ENCODE measurements at places on chromosomes 6 and 20.

DNA sequence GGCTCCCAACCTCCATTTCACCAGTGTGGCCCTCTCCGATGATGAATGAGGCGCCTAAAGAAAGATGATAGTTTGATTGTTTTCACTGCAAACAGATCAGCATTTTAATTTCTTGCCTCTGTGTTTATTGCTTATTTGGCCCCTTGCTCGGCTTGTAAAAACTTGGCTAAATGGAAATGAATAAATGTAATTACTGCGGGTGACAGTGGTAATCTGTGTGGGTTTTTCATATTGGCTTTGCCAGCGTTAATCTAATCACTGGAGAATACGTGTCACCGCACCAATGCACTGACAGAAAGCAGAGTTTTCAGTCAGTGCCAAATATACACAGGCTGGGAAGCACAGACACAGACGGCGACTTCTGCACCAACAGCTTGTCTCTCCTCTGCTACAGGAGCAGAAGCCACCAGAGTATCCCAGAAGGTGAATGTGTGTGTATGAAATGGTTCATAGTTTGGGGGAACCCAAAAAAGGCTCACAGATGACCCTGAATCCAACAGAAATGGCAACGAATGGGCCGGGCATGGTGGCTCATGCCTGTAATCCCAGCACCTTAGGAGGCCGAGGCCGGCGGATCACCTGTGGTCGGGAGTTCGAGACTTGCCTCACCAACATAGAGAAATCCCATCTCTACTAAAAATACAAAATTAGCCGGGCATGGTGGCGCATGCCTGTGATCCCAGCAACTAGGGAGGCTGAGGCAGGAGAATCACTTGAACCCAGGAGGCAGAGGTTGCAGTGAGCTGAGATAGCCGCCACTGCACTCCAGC is 534.0 kb downstream of the PKHD1 start:
- DNase-seq = no peak

GRCh38 chr6:148493424-148493823 is 150.8 kb downstream of the SASH1 start:
- no peak for DNase-seq

- DNase-seq = no peak
Observed at GRCh38 chr6:251920-252319, 40.4 kb upstream of the DUSP22 start.

DNA sequence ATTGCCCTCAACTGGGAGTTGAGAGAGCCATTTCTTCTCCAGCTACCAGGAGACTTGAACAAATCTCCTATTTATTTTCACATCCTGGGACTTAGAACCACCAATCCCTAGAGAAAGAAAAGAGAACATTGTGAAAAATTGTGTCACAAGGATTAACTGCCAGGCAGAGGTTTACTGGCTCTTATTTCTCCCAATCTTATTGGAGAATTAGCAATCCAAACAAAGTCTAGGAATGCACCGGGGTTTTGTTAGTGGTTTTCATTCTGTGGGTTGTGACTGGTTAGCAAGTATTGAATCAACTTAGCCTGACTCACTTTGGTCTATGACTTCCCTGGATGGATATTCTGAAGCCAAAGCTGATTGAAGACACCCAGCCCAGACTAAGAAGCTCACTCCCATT is 21.2 kb upstream of the ENPP5 start:
- no peak for DNase-seq

DNA sequence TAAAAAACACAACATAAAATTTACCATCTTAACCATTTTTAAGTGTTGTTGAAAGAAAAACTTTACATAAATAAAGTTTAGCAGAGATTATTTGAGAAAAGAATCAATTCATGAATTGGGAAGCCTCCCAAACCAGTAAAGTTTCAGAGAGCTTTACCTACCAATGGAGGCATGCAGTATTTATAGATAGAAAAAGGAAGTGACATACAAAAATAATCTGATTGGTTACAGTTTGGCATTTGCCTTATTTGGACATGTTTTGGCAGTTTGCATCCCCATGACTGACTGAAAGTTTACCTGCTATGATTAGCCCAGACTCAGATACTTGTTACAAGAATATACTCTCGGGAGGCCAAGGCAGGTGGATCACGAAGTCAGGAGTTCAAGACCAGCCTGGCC is 3.7 kb upstream of the CMTR1 start:
- DNase-seq = no peak

GRCh38 chr6:166097914-166098522 is 69.6 kb downstream of the TBXT start:
- no peak for DNase-seq

DNA sequence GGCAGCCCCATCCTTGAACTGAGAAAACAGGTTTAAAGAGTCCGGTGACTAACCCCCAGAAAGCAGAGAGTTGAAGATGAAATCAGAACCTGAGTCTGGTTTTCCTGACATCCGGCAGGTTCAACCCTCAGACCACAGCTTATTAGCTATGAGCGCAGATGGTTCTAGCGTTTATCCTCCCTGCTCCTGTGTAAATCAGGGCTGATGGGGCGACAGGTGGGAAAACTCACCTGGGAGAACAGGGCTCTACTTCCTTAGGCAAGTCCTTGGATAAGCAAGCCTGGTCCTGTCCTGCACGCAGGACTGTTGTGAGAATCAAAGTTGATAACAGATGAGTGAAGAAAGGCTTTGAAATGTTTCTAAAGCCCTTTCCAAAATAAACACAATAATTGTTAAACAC is 31.4 kb downstream of the GHRH start:
- DNase-seq = no peak

- no peak for DNase-seq
Observed at GRCh38 chr6:138849791-138850190, 53.9 kb downstream of the ECT2L start.

DNA sequence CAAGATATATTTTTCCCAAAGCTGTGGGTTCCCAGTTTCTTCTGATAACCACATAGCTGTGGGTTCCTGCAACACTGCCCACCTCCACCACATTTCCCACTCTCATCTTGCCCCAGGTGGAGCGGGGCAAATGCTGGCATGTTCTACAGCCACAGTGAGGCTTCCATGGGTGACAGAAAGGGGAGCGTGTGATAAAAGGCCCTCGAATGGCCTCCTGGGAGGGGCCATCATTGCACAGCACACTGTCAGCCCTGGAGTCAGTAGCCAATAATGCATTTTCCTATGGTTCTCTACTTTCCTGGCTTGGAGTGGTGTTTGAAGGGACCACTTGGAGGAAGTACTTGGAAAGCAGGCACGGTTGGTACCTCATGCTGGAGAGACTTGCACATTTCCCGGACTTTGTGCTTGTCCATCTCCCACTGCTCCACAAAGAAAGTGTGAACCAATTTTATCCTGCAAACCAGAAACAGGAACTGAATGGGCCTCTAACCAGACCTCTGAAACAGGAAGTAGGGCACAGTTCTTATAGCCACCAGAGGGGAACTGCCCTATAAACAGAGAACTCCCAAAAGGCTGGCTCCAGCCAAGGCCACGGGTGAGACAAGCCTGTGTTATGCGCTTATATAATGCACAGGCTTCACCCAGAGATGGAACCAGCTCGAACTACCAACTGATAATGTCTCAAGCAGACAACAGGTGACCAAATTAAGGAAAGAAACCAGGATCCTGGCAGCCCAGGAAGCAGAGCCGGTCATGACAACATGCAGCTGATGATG is 8.6 kb downstream of the MAP3K5 start:
- DNase-seq = no peak

DNA sequence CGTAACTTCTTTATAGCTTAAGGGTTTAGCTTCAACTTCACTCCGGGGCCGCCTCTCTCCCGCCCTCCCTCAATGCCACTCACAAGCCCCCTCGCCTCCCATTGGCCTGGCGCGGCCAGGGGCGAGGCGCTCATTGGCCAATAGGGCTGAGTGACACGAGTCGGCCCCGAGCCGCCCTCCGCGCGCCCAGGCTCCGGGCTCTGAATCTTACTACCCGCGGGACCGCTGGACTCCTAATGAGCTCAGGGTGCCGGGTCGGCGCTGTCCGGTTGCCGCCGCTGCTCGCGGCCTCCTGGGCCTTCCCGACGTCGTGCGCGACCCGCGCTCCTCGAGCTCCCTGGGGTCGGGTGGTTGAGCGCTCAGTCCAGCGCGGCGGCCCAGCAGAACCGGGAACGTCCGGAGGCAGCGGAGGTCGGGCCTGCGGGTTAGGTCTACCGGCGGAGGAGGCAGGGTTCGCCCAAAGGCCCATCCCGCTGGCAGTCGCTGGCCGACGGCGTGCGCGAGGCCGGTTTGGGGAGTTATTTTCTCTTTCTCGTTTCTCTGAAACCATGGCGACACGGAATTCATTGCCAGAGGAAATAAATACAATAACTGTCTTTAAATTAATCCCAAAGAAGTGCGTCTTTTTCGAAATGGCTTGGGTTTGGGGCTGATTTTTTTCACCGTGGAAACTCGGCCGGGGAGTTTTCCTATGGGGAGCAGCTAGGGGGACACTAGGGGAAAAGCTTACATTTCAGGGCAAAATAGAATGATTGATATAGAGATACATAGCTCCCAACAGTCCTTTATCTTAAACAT is at the start of gene SIM1:
Gene SIM1 (minus strand): TSS at position 19 of the 798 bp plus-strand sequence. CDS start 1,453 bp downstream, outside the sequence.
- no peak for DNase-seq

GRCh38 chr6:156164701-156165452 is 612.3 kb upstream of the ARID1B start:
- no peak for DNase-seq

DNA sequence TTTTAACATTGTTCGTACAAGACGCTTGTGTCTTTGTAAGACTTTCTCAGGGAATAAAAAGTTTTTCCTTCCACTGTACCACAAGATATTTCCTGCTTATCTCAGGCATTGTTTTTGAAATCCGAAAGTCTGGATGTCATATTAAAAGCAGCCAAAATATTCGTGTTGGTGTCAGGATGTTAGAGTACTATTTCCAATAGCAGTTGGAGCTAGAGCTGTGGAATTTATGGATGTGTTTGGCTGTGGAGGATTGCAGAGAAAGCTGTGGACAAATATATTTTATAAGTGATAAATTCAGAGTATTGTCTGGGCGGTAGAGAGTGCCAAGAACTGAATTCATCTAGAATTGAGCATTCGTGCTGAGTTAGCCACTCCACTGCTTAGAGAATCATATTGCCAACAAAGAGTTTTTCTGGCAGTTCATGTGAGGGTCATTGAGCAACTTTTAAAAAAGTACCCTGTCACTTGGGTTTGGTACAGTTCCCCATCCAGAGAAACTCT is 57.7 kb downstream of the ZDHHC14 start:
- DNase-seq = no peak

GRCh38 chr6:142683714-142684141 is 261.2 kb downstream of the HIVEP2 start:
- DNase-seq = no peak

- peak; percentile 7 for DNase-seq
Observed at GRCh38 chr6:108589244-108589791, 28.6 kb downstream of the FOXO3 start.

DNA sequence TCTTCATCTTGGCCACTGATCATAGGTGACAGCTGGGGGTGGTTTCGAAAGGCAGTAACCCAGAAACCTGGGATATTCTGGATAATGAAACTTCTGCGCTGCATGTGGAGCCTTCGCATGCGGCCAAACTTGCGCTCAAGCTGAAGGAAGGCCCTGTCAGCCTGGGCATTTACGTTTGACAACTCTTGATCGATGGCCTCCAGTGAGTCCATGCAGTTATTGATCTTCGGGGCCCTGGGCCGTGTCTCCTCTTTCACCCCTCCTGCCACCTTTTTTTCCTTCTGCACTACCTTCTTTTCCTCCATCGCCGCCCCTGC is 729 bp downstream of the TSPYL4 start:
- DNase-seq = no peak

GRCh38 chr6:29750709-29751108 is 27.5 kb downstream of the HLA-F start:
- no peak for DNase-seq

DNA sequence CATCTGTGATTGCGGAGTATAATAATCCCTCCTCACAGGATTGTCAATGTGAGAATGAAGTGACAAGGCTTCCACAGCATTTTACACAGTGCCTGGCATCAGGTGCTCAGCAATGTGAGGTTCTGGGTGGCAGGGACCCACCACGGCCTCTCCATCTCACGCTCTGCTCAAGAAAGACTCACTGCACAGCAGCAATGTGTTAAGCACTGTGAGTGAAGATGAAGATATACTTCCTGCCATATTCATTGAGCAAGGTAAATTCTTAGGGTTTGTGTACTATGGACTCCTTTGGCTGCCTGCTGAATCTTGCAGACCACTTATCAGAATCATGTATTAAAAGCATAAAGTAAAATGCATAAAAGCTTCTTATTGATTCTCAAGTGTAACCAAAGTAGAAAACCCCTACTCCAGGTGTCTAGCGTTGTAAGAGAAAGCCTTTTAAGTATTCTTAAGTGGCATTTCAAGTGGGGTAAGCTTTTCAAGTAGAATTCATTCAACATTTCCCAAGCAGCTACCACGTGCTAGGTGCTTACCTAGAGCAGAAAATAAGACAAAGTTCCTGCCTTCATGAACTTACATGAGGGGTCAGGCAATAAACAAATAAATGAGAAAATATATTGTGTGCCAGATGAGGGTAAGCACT is 17.0 kb upstream of the MEP1A start:
- DNase-seq = no peak

DNA sequence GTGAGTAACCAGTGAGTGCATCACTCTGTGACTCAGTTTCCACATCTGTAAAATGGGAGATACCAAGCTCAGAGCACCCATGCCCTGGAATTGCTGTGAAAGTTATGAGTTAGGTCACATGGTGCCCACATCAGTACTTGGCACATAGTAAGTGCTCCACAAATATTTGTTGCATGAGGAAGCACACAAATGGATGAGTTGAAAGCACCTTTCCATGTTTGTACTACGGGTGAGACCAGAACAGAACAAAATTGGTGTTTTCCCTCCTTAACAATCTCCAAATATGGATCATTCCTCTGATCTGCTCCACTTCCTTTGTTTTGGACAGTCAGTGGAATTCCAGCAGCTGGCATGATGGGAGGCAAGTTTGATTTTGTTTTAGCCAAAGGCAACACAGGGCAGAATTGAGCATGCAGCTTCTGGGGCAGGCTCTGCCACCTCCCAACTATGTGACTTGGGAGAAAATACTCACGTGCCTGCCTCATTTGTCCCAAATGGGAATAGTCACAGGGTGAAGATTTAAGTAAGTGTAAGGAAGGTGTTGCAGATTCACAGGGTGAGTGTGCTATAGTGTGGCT is 503.7 kb upstream of the SULF2 start:
- no peak for DNase-seq

GRCh38 chr6:134701301-134701700 is 248.6 kb downstream of the ALDH8A1 start:
- no peak for DNase-seq

GRCh38 chr6:144434308-144434990 is 149.3 kb downstream of the UTRN start:
- no peak for DNase-seq

GRCh38 chr6:36337814-36338213 is 1.1 kb upstream of the BNIP5 start:
- DNase-seq = no peak

DNA sequence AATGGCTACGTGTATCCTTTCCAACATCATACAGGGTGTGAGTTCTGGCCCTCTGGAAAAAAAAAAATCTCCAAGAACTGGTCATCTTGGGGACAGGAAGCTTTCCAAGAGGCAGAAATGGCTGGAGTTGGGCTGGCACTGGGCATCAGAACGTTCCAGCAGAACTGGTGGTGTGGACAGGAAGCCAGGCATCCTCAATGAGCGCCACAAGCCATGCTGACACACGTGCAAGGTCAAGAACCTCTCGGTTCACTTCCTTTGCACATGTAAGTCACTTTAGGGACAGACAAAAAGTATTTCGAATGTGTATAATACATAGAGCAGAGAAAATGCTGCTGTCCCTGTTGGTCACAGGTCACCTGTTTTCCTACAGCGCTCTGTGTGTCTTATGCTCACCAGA is 27.4 kb upstream of the RIN2 start:
- DNase-seq = no peak

Data from COR-L47 (cell line).